ENCODE measurements at places on chromosomes 5 and 9. TPM values are rescaled to one million over a fixed set of nuclear protein-coding genes. Genes with fewer than 3 reads are reported as not detected.

GRCh38 chr5:57348376-57349140, 134.1 kb downstream of the ACTBL2 start:
- DNase-seq = no peak

DNA sequence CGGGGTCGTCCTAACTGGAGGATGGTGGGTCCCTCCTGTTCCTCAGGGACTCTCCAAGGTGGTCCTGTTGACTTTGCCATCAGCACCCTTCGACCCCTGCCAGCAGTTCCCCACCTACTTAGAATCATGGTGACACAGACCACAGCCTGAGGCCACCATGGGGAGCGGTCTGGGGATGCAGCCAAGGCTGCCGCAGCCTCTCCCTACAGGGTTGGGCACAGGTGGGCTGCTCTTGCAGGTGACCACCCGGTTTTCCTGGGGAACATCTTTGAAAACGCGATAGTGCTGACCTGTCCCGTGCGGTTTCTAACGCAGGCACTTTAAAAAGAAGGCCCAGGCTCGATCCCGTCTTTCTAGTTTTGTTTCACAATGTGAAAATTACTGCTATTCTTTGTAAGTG, 12.7 kb upstream of the CEL start:
- DNase-seq = no peak

- no peak for DNase-seq
These were observed 155.7 kb upstream of the PAPPA start for GRCh38 chr9:115997923-115998322.

DNA sequence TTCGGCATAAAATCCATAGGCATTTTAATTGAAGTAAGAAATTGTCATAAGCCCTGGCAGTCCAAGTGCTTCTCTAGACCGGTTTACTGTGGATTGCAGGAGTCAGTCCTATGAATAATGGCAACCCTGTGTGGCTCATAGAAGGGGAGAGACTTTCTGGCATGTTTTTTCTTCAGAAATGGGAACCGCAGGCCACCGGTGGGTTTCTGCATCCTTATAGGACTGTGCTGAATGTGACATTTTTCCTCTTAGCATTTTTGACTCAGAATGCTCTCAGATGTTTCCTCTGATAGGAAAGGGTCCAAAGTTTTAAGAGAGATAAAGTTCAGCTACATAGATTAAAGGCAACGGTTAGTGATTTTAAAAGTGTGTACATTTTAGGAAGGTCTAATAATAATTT, 6.3 kb downstream of the DAPK1 start:
- DNase-seq = no peak

DNA sequence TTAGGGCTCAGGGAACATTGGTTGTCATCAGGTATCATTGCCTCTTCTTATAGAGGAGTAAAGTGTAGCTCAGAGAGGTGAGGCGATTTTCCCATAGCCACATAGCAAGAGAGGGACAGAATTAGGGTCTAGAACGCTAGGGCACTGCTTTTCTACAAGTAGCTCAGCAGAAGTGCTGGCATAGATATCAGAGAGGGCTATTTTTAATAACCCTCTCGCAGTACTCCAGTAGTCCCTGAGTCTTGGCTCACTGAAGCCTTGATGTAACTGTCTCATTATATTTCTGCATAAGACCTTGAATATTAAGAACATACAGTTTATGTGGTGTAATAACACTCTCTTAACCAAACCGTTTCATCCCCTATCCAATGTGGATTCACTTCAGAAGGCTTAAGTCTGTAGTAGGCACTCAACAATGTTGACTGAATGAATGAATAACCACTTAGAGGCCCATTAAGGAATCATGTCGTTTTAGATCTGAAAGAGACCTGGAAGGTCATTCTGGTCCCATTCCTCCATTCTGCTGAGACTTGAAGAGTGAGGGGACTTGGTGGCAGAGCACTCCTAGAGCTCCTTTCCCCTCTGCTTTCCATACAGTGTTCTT, 4.7 kb upstream of the FRMPD1 start:
- DNase-seq = no peak

- no peak for DNase-seq
These were observed 216.7 kb downstream of the MLLT3 start for GRCh38 chr9:20405616-20406015.

DNA sequence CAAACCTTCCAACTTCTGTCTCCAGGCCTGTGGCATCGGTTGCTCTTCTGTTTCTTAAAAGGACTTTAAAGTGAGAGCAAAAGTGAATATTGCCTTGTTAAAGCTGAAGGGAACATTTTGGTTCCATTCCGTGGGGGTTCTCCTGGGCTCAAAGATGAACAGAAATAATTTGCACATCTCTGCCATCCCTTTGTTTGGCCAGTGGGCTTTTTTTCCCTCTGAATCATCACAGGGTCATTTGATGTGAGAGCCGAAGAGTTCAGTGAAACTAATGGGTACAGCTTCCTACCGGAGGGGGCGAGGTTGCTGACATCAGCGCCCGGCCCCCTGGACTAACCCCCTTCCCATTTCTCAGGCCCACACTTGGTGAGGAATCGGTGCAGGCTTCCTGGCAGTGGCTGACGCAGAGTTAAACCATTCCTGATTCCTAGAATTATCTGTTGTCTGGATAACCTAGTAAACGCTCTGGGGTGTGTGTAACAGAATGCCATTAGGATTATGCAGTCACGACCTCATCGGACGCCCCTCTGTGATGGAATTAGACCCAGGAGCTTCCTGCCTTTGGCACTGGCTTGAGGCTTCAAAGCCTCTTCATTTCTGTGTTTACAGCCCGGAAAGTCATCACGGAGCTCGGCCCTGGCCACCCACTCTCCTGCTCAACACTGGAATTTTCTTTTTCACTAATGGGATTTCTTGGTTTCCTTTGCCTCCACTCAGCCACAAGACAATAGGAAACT, 61.6 kb upstream of the RPL26L1 start:
- no peak for DNase-seq

- no peak for DNase-seq
These were observed 489.2 kb downstream of the KDM4C start for GRCh38 chr9:7246917-7247522.

GRCh38 chr9:7777771-7778170, 21.8 kb downstream of the DMAC1 start:
- no peak for DNase-seq

DNA sequence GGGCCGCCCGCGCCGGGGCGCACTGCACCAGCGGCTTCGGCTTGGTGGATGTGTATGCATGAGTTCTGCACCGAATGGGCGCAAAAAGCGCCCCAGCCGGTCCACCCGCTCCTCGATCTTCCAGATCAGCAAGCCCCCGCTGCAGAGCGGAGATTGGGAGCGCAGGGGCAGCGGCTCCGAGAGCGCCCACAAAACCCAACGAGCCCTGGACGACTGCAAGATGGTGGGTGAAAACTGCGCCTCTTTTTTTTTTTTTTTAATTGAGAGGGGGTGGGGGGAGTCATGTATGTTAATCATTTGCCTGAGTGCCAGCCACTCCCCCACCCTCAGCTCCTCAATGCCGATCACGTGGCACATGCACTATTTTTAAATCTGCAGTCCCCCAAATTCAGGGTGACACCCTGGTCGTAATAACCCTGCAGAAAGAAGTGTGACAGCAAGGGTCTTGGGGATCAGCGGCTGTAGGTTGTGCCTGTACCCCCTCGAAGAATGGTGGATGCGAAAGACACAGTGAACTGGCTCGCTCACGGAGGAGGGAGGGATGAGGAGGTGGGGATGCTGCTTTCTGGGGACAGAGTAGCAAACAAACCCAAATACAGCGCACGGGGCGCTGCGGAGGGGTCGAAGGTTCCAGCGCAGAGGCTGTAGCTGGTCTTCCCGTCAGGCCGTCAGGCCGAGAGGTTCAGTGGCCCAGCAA, 900 bp downstream of the RGS7BP start:
- DNase-seq = no peak

The MARCHF3 gene
- total RNA-seq = 1.9 TPM

The ORM2 gene
- total RNA-seq = not detected

The LCN15 gene
- total RNA-seq = not detected

The STING1 gene
- 109 TPM for total RNA-seq

The C5orf34 gene
- 7.4 TPM for total RNA-seq
